ENCODE measurements at places on chromosomes 5 and 9.

- DNase-seq: no peak
Observed at GRCh38 chr5:61327760-61328753, 4.0 kb upstream of the ZSWIM6 start.

- DNase-seq: no peak
Observed at GRCh38 chr5:59548807-59549357, 344.6 kb downstream of the PDE4D start.

DNA sequence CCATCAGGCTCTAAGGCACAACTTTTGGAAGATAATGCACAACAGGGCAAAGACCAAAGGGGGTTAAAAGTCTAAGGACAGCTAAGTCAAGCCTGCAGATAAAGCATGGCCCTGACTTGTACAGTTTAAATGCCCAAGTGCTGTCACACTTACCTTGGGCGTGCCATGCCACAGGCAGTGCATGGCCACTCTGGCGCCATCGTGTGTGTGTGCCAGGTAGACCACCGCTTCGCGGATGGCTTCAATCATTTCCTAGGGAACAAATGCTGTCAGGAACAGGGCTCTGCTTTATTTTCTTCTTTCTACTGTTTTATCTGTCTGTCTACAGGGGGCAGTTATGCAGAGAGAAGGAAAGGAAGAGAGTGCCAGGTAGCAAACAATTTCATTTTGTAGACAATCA is 19.3 kb downstream of the PUM3 start:
- no peak for DNase-seq

- DNase-seq: no peak
Observed at GRCh38 chr5:127660047-127660733, 11.3 kb downstream of the CTXN3 start.

DNA sequence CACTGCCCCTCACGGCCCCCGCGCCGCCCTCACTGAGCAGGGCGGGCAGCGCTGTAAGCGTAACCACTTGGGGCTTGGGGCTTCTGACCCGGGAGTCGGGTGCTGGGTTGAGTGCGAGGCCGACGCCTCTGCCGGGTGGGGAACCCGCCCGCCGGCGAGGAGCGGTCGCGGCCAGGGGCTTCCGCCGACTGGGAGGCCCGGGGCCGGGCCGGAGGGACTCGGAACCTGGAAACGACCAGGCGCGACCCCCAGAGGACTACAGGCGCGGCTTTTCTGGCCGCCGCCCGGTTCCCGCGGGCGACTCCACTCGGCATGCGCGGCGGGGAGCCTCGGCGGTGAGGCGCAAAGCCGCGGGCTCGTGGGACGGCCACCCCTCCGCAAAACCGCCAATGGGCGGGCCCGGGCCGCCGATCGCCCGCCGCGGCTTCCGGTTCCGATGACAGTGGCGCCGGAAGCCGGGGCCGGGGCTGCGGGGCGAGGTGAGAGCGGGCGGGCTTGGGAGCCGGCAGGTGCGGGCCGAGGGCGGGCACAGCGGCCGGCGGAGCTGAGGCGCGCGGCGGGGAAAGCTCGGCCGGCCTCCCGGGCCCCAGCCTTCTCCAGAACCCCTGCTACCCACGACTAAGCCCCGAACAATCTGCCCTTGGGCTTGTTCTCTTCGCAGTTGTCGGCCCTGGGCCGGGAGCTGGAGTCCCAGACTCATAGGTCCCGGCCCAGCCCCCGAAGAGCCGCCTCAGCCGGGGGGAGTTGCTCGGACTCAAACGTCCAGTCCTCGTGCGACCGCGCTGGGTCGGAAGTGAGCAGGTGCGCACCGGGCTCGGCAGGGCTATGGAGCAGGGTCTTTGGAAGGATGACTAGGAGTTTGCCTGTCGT is at the start of gene RMND5B:
TSS of gene RMND5B (plus strand) at position 439 of the 870 bp plus-strand sequence. CDS start 7,106 bp downstream, outside the sequence.
- peak; percentile 53 for DNase-seq

- no peak for DNase-seq
Observed at GRCh38 chr5:3317051-3317795, 278.4 kb upstream of the IRX1 start.

DNA sequence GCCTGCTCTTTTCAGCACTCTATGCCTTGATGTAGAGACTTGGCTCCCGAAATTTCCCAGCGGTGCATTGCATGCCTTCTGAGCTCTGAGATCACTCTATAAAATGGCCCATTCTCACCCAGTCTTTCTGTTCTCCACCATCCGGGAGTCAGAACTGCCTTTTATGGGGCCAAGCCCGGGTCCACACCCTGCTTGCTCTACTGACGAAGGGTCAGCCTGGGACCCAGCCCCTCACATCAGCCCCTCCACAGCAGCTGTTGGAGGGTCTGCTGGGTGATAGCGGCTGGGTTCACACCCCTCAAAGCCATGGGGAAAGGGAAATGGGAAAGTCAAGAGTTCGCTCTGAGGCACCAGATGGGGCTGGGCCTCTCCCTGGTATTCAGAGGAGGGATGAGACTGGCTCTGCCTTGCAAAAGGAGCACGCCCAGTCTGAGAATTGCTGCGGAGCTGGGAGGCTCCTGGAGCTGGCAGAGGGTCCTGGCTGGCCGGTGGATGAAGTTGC is 66.0 kb upstream of the ORM1 start:
- no peak for DNase-seq

GRCh38 chr5:10607666-10608073 is 43.8 kb downstream of the ANKRD33B start:
- DNase-seq: no peak

DNA sequence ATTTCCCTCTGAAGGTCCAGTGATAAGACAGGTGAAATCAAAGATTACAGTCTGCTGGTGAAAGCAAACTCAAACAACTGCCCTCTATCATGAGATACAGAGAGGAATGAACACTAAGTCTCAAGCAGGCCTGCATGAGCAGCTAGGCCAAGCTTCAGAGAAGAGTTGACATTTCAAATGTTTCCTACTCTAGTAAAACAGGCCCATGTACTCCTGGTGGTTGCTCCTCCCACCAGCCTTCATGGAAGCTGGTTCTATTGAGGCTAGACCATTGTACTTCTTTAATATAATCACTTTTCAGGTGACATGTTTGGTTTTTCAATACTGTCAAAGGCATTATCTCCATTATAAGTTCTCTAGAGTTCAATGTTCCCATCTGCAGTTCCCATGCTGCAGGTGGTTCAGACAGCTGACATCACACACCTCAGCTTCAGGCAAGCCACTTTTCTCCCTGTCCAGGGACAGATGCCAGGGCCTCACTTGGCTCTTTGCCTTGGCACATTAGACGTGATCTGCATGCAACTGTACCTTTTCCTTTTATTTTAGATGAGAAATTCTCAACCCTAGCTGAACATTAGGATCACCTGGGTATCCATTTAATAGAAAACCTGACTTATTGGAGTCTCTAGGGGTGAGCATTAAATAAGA is 89.8 kb downstream of the PIK3R1 start:
- DNase-seq: no peak

DNA sequence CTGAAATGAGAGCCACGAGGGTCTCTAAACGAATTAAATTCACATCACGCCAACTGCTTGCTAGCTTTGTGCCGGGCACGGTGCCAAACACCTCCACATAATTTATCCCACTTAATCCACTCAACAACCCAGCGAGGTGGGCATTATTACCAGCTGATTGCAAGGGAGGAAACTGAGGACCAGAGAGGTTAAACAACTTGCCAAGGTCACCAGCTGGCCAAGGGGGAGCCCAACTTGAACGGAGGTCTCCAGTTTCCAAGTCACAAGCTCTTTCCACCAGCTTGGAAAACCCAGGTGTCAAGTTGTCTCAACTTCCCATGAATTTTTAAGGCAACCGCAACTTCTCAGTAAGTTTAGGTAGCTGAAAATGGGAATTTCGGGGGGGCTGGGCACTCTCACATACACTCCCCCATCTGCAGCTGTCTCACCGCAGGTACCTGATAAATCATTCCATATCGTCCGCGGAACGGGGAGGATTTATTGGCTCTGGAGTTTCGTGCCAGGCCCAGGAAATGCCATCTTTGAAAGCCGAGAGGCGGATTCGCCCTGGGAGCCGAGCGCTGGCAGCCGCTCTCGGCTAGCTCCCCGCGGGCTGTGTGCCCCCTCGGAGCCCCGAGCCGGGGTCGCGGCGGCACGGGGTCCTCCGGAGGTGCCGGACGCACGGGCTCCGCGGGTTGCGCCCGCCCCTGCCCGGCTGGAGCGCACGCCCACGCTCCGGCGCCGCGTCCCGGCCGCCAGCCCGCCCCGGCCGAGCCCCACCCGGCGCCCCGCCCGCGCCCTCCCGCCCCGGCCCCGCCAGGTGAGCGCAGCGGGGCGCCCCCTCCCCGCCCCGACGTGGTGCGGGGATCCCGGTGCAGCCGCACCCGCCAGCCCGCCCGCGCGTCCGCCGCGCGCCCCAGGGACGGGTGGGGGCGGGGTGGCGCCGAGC is 617 bp downstream of the PTPN3 start:
- DNase-seq: no peak

- no peak for DNase-seq
Observed at GRCh38 chr9:128684065-128684324, 5.0 kb upstream of the SET start.

GRCh38 chr5:167982-168660 is 23.2 kb upstream of the LRRC14B start:
- DNase-seq: no peak

GRCh38 chr5:151298063-151298855 is 5.3 kb downstream of the SLC36A3 start:
- no peak for DNase-seq

- no peak for DNase-seq
Observed at GRCh38 chr5:105530716-105531261, 1968.2 kb upstream of the NUDT12 start.

GRCh38 chr5:61595426-61595825 is 263.4 kb downstream of the ZSWIM6 start:
- DNase-seq: no peak

GRCh38 chr9:84169240-84169639 is 171.3 kb downstream of the SLC28A3 start:
- DNase-seq: no peak

- no peak for DNase-seq
Observed at GRCh38 chr9:38681747-38682227, 38.1 kb downstream of the FAM240B start.

GRCh38 chr9:124794902-124795491 is 18.1 kb downstream of the OLFML2A start:
- DNase-seq: no peak

- no peak for DNase-seq
Observed at GRCh38 chr5:16450163-16450562, 15.4 kb downstream of the ZNF622 start.

- DNase-seq: no peak
Observed at GRCh38 chr5:21654556-21654955, 1198.6 kb downstream of the CDH12 start.

GRCh38 chr5:123450640-123451039 is 27.4 kb upstream of the CEP120 start:
- DNase-seq: no peak

GRCh38 chr5:151805414-151806223 is 33.9 kb downstream of the G3BP1 start:
- DNase-seq: no peak

DNA sequence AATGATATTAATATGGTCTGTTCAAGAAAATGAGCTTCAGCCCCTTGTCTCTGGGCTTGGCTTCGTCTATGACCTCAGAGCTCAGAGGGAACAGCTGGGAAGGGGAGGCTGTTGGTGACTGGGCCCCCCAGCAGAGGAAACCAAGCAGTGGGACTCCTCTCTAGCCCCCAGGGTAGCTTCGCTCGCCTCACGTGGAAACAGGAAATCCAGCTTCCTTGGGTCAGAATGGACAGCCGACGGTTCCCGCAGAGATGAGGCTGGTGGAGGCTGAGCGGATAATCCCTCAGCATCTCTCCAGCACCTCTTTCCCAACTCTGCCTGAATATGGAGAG is 37.2 kb upstream of the ICE1 start:
- DNase-seq: no peak

DNA sequence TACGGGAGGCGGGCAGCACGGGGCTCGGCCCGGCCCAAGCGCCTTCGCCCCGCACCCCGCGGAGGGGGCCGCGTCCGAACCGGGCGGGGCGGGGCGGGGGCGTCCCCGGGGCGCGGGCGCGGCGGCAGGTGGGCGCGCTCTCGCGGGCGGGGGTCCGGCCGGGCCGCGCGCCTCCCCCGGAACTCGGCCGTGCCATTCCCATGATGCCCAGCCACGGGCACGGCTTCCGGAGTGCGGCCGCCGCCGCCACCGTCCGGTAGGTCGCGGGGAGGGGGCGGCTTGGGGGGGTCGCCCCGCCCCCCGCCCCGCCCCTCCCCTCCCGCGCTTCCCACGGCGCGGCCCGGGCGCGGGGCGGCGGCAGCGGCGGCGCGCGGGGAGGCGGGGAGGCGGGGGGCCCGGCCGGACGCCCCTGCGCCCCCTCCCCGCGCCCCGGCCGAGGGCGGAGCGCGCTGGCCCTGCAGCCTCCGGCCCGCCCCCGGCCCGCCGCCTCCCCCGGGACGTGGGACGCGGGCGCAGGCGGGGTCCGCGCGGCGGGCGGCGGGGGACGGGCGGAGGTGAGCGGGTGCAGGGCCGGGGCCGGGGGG is at the start of gene PPP1R26:
TSS of gene PPP1R26 (plus strand) at position 314 of the 584 bp plus-strand sequence. CDS start 4,729 bp downstream, outside the sequence.
- no peak for DNase-seq

DNA sequence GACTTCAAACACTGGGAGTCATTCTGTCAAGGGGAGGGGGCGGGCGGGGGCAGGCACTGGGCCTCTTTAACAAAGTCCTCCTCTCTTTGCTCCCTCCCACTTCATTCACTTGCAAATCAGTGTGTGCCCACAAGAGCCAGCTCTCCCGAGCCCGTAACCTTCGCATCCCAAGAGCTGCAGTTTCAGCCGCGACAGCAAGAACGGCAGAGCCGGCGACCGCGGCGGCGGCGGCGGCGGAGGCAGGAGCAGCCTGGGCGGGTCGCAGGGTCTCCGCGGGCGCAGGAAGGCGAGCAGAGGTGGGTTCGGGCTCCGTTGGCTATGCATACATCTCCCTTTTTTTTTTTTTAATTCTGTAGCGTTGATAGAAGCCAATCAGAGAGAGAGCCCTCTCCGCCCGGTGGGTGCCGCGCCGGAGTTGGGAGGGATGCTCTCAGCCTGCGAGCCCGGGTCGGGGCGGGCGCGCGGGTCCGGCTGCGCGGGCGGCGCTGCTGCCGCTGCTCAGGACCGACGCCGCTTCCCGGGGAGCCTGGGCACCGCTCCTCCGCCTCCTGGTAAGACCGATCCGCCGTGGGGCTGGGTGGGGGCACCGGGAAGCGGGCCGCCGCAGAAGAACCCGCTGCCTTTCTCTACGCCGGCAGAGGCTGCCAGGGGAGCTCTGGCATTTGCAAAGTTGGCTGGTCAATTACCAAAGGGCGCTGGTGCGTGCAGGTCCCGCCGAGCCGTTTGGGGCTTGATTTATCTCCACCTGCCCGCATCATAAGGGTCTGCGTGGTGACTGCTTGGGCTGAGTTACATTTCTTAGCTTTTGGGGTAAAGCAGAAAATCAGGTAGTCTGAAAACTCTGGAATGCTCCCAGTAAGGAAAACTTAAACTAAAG is at the start of gene CDH6:
TSS of gene CDH6 (plus strand) at position 96 of the 877 bp plus-strand sequence. CDS start 73,788 bp downstream, outside the sequence.
- no peak for DNase-seq
